Muscle of leg (tissue), 16 donors: ENCODE measurements at places on chromosomes 4 and X. TPM values are rescaled to one million over a fixed set of nuclear protein-coding genes. Genes with fewer than 3 reads are reported as not detected.

GUCY1B1 gene
- 14.4 TPM for total RNA-seq

SLC34A2 gene
- 0.04 TPM for total RNA-seq

TMEM175 gene
- 9.8 TPM for total RNA-seq

F9 gene
- total RNA-seq = not detected

CCDC149 gene
- total RNA-seq = 8.0 TPM

RAB33A gene
- 0.49 TPM for total RNA-seq

HSFX1 gene
- 1.2 TPM for total RNA-seq

FOXO4 gene
- total RNA-seq = 18.8 TPM

KLF8 gene
- 3.3 TPM for total RNA-seq

PAGE1 gene
- not detected for total RNA-seq

HS3ST1 gene
- 0.09 TPM for total RNA-seq

EXOC1L gene
- not detected for total RNA-seq

FAM9B gene
- not detected for total RNA-seq

DNA sequence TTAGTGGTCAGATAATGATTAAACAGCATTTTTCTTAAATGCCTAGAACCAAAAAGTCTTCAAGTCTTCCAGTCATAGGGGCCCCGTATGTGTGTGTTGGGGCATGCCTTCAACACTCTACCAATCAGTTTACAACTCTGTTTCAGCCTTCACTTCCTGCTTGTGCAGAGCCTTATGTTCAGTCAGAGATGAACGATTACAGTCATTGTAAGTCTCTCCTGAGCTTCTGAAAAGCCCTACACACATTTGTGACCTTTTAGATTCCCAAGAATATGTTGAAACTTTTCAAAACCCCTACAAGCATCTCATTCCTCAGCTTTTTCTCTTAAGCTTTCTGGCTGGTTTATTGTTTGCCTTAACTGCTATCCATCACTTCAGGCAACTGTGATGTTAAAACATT, 591.2 kb downstream of the ZNF674 start:
- no peak for DNase-seq

- no peak for DNase-seq
Measured at GRCh38 chr4:1744552-1744951, 23.2 kb downstream of the TACC3 start.

DNA sequence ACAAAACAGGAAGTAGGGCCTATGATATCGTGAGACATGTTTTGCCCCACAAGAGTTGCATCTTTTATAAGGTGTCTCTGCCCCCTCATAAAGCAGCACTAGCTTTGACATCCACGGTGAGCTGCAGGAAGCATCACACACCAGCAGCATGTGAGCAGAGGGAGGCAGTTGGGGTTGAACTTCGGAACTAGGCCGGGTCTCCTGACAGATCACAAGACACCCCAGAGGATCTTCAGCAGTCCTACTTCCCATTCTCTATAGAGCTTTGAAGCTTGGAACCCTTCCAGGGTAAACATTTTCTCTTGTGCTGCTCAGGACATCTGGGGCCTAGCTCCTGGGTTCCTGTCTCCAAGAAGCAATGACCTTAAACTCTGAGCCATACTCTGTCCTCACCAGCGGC, 27.5 kb downstream of the YY2 start:
- DNase-seq = peak; percentile 66

- no peak for DNase-seq
Measured at GRCh38 chrX:41518127-41518840, 71.1 kb downstream of the NYX start.

DNA sequence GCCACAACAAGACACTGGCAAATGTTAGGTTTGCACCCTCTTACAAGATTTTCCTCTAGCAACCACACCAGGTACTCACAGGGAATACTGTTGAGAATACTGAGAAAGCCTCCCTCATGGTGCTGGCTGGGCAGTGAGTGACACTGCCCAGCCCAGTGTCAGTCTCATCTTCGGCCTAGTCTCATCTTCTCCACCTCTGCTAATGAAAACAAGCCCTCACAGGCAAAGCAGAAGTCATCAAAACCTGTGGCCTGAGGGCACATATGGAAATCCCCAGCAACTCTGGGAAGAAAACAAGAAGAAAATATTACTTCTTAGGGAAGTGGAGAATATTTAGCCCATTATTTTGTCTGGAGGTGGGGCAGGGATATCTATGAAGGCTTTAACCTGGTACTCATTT, 7.9 kb upstream of the ADAM29 start:
- DNase-seq = no peak

- DNase-seq = no peak
Measured at GRCh38 chr4:124642846-124643245, 69.7 kb downstream of the ANKRD50 start.

DNA sequence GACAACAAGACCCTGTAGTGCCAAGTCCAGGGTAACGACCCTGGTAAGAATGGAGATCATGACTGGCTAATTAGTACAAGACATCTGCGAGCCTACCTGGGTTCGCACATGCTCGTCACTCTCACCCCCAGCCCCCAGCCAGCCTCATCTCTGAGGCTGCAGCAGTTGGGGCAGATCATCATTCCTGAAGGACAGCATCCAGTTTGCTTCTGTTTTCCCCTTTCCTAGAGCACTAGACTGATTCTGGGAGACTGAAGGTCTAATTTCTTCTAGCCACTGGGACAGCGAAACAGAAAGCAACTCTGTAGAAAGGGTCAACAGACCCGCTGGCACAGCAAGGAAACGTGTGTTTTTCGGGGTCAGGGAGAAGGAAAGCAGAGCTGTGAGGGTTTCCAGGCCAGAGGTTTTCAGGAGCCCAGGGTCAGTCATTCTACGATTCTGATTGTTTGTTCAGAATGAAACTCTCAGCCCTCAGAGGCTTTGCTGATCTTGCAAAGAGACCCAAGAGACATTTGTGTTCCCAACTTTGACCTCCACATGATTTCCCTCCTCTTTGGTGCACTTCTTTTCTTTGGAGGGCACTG, 343.1 kb upstream of the NOCT start:
- DNase-seq = no peak

DNA sequence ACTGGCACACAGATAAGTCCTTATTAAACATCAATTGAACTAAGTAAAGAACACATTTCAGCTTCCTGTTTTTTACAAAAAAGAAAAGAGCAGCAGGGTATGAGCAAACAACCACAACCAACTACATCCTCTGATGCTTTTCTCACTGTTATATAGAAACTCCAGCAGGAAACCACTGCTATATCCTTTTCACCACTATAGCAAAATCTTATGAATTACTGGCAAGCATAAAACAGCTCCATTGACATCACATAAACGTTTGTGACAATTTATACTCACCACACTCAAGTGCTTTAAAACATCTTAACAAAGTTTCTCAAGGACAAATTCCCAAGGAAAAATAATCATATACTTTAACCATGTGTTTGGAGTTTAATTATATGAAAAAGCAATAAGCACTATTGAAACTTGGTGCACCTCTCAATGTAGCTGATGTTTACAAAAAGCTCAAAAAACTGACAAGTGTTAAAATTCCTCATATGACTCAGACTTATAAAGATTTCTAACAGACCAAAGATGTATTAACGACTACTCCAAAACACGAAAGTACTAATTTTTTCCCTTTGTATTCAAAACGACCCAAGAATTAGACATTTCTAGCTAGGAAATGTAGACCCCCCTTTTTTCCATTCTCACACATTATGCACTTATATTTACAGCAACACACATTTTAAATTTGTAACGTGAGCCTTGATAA, 12.9 kb downstream of the GPRIN3 start:
- peak; percentile 37 for DNase-seq

DNA sequence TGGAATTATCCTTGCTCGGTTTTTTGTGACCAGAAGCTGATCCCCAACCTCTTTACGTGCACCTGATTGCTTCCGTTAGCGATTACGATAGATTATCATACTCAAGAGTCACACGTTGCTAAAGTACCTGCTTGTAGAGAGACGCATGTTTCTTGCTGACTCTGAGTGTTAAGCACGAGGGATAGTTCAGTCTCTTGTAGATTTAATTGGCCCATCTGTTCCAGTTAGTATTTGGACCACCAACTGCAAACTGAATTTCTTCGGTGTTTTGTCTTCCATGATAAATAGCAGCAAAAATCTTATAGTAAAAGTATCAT, 516 bp upstream of the COX18 start:
- no peak for DNase-seq

GRCh38 chr4:184287697-184288255, 70.1 kb upstream of the ENPP6 start:
- DNase-seq = peak; percentile 76

GRCh38 chr4:145719752-145720624, 40.0 kb downstream of the C4orf51 start:
- no peak for DNase-seq

DNA sequence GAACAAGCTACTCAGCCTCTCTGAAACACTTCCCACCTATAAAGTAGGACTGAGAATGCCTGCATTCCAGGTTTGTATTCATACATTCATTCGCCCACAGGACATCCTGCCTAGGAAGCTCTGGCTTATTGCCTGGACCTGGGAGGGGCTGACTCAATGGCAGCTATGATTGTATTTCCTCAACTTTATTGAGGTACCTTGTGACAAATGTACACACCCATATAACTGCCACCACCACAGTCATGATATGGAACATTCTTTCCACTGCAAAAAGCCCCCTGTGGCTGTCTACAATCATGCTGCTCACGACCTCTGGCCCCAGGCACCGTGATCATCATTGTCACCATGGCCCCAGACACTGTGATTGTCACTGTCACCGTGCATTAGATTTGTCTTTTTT, 68.3 kb downstream of the ABLIM2 start:
- peak; percentile 50 for DNase-seq

DNA sequence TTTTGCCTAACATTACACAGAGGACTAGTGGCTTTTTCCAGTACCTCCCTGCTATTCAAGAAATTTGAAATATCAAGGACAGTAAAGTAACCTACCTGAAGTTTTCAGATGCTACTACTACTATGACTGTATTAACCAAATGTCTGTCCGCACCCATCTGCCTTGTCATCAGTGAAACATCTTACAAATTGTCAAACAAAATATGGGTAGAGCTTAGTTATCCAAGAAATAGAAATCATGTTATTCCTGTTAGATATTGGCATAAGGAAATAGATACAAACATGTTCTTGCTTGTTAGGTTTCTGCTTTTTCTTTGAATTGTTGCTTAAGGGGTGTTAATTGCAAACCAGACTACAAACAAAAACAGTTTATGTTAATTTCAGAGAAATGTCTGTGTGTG, 63.9 kb downstream of the PLS3 start:
- no peak for DNase-seq

- peak; percentile 71 for DNase-seq
Measured at GRCh38 chrX:7146703-7147412, 654 bp upstream of the STS start.

- peak; percentile 99 for DNase-seq
Measured at GRCh38 chr4:38667085-38667893, 3.3 kb downstream of the KLF3 start.

GRCh38 chr4:155956461-155956860, 2.8 kb upstream of the CTSO start:
- no peak for DNase-seq

DNA sequence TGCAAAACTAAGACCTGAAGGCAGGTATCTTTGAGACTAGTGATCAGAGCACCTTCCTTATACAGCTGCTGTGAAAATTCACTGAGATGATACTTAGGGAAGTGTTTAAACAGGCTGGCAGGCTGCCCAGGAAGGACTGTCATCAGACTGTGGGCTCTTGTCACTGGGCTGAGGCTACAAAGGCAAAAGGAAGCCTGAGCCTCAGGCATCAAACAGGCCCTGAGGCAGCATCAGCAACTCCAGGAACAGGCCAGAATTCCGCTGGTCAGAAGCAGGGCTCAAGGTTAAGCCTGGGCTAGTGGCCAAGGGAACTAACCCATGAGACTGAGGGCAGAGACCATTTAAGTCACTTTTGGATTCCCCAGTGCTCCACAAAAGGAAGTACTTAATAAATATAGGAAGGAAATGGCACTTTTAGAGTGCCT, 12.8 kb downstream of the PJA1 start:
- peak; percentile 45 for DNase-seq

DNA sequence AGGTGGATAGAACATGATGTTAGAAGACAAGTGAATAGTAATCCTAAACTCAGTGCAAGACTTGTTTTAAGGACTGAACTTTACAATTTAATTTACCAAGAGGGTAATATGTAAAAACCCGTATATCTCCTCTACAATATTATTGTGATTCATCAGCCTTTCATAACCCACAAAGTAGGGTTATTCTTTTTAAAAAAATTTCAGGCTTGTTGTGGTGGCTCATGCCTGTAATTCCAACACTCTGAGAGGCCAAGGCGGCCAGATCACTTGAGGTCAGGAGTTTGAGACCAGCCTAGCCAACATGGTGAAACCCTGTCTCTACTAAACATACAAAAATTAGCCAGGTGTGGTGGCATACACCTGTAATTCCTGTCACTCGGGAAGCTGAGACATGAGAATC, 7.2 kb downstream of the IBSP start:
- DNase-seq = no peak

GRCh38 chr4:8317474-8317873, 47.9 kb downstream of the HTRA3 start:
- DNase-seq = no peak

GRCh38 chrX:31179203-31179602, 107.4 kb upstream of the FTHL17 start:
- no peak for DNase-seq

DNA sequence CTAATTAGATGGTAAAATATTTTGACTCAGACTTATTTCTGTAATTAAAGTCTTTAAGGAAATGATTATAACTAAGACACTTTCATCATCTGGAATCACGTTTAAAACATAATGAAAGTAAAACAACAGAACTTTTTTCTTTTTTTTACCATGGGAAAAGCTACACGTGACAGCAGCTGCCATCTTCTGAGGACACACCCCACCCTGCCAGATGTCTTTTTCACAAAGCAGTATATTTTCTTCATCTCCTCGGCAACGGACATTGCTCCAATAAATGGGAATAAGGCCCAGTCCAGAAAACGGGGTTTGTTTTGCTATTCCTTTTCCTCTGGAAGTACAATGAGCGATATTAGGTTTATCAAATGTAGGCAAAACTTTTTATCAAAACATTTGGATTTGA, 17.5 kb downstream of the PRSS12 start:
- peak; percentile 71 for DNase-seq

DNA sequence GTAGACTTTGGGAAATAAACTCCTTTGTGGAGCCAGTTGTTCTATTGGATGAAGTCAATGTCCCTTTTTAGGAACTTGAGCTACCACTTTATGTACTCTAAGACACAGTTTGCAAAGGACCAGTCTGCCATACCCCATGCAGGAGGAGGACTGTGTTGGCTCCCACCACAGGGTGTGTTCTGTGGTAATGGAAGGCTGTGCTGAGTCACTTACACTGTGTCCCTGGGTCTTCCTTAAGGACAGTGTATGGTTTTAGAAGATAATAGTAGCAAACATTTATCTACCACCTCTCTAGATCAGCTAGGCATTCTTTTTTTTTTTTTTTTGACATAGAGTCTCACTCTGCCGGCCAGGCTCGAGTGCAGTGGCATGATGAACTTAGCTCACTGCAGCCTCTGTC, 184.0 kb upstream of the PGRMC2 start:
- DNase-seq = no peak

GRCh38 chr4:24179201-24179840, 289.5 kb upstream of the PPARGC1A start:
- no peak for DNase-seq
